ENCODE measurements at places on chromosomes 2 and 18. TPM values are rescaled to one million over a fixed set of nuclear protein-coding genes. Genes with fewer than 3 reads are reported as not detected.
A peak's percentile ranks its signal among the peaks of the same experiment; 100 is the strongest.

Gene MYO7B
- total RNA-seq = under 0.01 TPM

- DNase-seq = no peak
Measured at GRCh38 chr2:139622691-139623090, 842.5 kb upstream of the NXPH2 start.

- DNase-seq = no peak
Measured at GRCh38 chr2:227117027-227117426, 47.0 kb downstream of the COL4A4 start.

Gene CEBPZOS
- 20.6 TPM for total RNA-seq

- peak; percentile 89 for DNase-seq
Measured at GRCh38 chr2:71592181-71592711, 138.9 kb downstream of the DYSF start.

- DNase-seq = no peak
Measured at GRCh38 chr2:160565099-160565845, 71.7 kb upstream of the RBMS1 start.

Gene GTF3C2
- total RNA-seq = 32.7 TPM

Gene CNTNAP5
- total RNA-seq = not detected

DNA sequence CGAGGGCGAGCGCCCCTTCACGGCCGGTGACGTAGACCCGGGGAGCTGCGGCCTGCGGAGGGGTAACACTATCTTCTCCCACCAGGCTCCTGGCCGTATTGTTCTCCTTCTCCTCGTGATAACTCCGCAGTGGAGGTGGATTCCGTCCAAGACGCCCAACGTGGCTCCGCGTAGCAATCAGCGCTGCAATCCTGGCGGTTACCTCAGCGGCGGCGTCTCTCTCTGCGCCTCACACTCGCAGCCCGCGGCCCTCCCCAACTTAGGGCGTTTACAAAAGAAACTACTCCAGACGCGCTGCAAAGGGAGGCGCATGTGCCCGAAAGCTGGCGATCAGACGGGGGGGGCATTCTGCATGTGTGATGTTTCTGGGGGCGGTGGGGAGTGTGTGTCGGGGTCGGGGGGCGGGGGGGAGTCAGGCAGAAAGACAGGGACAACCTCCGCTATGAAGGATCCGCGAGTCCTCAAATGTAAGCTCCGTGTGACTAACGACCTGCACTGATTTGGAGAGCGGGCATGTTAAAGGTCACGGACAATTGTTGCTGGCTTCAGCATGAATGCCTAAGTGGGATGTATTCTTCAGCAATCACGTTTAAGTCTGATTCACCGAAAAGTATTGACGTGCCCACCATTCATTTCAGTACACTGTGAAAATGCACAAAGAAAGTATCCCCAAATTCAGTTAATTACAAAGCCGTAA, 1.3 kb upstream of the ZNF516 start:
- DNase-seq = peak; percentile 92

- DNase-seq = no peak
Measured at GRCh38 chr2:186573531-186573930, 16.3 kb upstream of the ITGAV start.

- DNase-seq = peak; percentile 99
Measured at GRCh38 chr18:47930199-47930930, at the start of gene SMAD2. Gene SMAD2 (minus strand): TSS chr18:47930659. CDS start chr18:47896756, 33,903 bp downstream.

Gene MARCHF4
- total RNA-seq = 1.5 TPM

GRCh38 chr18:42094875-42095274, 139.8 kb downstream of the PIK3C3 start:
- no peak for DNase-seq

- DNase-seq = no peak
Measured at GRCh38 chr2:121036226-121036692, 248.7 kb downstream of the TFCP2L1 start.

- no peak for DNase-seq
Measured at GRCh38 chr2:116580209-116580608, 1234.3 kb upstream of the DDX18 start.

DNA sequence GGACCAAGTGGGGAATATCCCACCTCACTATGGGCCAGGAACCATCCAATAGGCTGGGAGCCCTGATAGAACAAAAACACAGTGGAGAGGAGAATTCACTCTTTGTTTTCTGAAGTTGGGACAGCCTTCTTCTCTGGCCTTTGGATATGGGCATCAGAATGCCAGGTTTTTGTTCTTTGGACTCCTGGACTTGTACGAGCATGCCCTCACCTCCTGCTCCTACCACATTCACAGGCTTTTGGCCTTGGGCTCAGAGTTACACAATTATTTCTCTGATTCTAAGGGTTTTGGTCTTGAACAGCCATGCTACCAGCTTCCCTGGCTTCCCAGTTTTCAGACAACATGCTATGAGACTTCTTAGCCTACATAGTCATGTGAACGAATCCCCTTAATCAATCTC, 732.9 kb upstream of the VRK2 start:
- DNase-seq = no peak

DNA sequence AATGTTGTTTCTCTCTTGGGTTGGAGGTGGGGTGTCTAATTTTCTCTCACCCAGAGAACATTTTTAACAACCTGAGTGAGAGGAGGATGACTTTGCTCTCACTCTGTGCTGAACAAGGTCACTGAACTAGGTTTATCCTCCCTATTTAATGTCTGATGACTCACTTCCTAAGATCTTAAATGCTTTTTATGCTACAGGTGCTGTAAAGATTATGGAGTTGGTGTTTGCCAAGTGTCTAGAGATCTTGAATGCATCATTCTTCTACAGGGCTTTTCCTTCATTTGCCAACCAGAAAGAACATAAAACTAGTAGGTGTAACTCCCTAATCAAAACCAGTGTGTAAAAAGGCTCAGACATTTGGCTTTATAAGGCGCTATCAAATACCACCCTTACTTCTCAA, 350.5 kb upstream of the ETAA1 start:
- no peak for DNase-seq

Gene GALNT14
- not detected for total RNA-seq

Gene ACTG2
- total RNA-seq = 0.72 TPM

DNA sequence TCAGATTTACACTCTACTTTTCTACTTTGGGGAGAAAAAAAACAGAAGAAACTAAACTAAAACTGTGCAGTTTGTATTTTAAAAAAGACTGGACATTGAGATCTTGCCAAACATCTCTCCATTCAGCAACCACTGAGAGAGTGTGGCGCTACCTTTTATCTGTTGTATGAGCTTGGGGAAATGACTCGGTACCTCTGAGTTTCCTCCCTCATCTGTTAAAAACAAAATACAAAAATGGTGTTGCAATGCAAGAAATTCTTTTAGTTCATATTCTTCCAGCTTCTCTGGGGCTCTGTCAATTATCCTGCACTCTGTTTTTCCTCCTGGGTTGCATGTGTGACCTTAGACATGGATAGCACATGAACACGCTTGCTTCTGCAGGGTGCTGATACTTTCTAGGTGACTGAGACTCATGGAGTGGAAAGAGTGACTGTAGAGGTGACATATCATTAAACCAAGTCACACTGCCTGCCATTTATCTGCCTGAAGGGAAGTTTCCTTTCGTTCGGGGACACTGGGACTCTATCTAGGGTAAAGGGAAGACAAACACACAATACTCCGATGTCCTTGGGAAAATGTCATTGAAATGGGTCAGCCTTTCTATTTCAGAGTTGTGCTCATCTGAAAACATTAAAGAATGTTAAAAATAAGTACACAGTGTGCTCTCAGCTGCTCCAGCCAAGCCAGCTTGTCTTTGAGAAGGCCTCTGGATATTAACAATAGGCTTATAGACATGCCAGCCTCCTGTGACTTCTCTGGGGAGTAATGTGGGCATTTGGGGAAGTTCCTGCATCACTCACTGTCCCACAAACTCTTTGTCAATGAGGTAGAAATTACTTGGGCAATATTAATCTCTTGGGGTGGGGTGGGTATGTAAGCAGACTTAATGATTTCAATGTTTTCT, 91.4 kb downstream of the TRIB2 start:
- DNase-seq = peak; percentile 17

DNA sequence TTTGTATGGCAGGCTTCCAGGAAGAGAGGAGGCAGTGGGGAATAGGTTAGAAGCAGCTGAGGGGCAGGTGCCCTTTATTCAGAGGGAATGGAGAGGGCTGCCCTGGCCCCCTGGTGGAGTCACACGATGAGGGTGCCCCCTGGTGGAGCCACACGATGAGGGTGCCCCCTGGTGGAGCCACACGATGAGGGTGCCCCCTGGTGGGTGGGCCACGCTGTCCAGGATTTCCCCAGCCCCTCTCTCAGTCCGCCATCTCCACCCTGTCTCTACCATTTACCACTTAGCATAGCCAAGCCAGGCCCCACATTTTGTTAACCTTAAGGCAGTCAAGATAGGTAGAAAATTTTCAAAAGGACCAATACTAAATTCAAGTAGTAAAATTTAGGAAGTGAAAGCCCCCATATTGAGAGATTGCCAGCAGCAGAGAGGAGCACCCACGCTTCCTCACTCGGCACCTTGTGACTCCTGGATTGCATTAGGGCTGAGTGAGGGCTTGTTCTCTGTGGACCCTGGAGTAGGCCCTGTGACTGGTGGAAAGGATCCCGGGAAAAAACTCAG, 10.4 kb upstream of the FAM228A start:
- peak; percentile 65 for DNase-seq

DNA sequence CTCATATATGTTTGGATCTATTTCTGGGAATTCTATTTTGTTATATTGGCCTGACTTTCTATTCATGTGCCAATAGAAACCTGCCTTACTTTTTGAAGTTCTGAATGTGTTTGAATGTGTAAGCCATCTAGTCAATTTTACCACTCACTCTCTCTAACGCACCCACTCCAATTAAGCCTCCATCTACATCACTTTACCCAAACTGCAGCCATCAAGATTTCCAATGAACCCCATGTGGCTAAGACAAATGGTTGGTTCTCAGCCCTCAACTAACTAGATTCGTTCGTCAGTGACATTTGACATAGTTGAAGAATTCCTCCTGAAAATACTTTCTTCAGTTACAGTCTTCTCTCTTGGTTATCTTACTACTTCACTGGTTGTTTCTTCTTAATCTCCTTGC, 137.3 kb upstream of the FSHR start:
- no peak for DNase-seq

DNA sequence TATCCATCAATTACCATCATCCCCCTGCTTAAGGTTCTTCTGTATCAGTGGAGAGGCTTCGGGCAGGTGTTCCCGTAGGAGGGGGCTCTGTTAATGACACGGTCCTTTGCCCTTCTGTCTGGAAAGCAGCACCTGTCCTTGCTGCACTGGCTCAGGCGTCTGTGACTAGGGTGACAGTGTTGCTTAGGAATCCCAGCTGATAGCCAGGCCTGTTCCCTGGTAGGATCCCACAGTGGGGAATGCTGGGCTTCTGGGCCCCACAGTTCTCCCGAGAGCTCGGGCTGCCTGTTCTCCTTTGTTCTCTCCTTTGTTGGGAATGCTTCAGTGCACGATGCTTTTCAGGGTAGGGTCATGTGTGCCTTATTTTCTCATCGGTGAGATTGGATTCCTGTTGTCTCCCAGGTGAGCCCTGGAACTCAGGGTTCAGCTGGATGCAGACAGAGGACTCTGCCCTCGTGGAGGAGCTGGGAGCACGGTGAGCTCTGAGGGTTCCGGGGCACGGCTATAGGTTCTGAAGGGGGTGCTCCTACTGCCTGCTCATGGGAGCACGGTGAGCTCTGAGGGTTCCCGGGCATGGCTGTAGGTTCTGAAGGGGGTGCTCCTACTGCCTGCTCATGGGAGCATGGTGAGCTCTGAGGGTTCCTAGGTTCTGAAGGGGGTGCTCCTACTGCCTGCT, 9.6 kb downstream of the SNTG2 start:
- no peak for DNase-seq

GRCh38 chr2:200168641-200169555, 137.6 kb upstream of the SPATS2L start:
- DNase-seq = peak; percentile 86

DNA sequence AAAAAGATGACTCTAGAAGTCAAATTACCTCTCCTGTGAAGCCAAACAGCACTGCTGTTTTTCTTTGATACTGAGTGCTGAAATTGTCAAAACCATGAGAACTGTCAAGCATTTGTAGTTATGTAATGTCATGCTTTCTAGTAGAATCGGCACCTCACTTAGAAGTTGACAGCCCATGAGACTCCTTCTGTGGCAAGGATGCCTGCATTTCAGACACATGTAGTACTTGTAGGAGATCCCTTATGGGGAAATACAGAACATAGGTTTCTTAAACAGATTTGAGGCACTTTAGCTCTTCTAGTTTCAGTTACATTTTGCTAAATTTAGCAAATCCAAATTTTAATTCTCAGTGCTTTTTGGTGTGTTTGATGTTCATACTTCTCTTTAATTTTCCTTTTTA, 15.7 kb downstream of the ZNF407 start:
- DNase-seq = no peak

DNA sequence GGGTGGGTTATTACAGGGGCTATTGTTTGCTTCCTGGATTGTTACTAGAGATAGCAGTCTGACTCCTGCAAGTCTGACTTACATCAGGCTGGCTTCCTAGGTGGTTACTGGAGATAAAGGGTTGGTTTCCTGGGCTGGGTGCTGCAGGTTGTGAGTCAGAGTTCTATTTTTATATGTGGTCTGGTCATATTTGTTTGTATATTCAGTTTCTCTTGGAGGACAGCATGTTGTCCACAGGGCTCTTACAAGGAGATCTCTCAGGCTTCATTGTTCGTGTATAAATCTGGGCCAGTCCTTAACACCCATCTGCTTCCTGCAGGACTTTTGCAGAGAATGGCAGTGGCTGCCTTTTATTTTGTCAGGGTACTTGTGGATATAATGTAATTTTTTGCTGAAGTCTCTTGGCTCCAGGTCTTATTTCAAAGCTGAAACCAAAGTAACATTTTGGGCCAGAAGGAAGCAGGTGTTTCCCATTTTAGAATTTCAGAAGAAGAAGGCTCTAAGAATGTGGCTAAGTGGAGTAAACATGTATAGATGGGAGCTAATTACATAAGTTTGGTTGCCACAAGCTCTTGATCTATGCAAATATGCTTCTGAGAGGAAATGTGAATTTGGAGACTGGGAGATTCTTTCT, 65.9 kb upstream of the SLC16A14 start:
- peak; percentile 66 for DNase-seq

GRCh38 chr2:5370158-5370557, 322.0 kb upstream of the SOX11 start:
- no peak for DNase-seq
